ENCODE measurements at places on chromosomes 6 and 20.

DNA sequence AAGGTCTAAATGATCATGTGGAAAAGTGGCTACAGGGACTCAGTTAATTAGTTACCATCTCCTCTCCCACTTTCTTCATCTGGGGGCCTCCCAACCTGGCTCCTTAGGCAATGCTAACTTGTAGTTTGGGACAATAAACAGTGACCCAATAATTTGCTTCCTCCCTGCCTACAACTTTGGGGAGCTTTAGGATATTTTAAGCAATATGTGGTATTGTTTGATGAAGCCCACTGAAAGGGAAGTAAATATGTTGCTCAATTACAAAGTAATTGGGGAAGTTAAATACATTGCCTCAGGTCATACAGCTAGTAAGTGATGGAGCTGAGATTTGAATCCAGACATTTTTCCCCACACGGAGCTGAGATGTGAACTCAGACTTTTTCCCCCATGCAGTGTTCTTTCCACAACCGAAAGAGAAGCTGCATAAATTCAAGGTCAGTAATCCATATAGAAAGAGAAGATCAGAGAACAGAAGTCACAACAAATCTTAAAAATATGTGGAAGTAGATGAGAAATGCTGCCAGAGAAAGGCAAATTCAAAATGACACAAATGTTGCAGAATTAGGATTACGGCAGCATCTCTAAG lies 26.6 kb downstream of the ZHX3 start:
- no peak for DNase-seq

DNA sequence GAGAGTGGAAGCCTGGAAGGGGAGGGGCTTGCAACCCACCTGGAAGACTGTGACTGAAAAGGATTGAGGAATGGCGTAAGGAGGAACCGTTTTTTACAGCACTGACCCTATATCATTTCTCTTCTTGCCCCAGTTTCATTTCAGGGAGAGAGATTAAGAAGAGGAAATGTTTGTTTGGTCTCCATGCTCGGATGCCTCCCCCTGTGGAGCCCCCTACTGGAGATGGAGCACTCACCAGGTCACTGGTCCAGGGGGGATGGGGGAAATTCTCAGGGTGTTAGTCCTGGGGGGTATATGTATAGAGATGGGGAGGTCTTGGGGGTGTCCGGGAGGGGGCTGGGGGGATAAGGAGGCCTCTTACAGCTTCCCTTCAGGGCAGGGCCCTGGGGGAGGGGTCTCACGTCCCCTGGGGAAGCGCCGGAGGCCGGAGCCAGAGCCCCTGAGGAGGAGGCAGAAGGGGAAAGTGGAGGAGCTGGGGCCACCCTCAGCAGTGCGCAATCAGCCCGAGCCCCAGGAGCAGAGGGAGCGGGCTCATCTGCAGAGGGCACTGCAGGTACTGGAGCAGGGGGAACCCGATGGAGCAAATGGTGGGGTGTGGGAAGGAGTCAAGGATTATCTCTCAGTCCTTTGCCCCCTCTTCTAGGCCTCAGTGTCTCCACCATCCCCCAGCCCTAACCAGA lies 3.2 kb downstream of the CUTA start:
- DNase-seq, result no peak

GRCh38 chr6:3296078-3296477 lies 37.3 kb downstream of the PSMG4 start:
- DNase-seq, result no peak

DNA sequence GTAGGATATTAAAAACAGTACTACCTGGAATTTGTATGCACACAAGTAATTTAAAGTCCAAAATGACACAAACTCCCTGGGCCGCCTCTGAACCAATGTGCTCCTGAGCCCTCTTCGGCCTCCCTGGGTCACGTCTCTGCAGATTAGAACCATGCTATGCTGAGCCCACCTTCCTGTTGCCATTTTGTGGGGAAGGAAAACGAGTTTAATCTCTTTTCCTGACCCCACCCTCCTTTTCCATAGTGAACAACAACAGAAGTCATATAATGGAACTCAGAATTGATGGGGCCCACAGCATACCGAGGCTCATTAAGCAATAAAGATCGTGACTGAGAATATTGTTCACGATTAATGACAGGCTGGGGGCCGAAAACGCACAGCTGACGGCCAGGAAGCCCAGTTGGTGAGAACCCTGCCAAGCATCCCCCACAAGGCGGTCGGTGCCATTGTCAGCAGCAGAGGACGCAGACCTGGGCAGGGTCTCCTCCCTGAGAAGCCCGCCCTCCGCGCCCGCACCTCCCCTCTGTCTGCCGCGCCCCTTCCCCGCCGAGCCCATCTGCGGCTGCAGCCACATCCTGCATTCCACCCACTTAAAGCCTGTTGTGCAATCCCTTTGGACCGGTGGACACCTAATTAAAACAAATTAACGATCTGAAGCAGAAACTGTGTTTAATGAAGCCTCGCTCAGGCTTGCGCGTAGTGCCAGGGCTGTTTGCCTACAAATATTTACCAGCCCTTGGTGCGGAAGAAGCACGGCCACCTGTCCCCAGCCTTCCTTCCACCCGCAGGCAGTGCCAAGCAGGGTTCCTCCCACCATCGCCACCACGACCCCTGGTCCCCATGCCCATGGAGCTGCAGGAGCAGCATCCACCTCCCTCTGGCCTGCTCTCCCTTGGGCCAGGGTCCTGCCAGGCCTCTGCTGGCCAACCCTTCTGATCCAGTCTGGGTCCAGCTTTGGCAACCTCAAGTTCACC lies 68.1 kb downstream of the DLL1 start:
- DNase-seq, result no peak

Data from activated CD4-positive, alpha-beta T cell treated with anti-CD3 and anti-CD28 coated beads for 1 hour (primary cell).